ENCODE measurements at places on chromosomes 7 and 10.

- DNase-seq, result no peak
Observed at GRCh38 chr7:1761774-1762173, 91.7 kb downstream of the ELFN1 start.

GRCh38 chr10:122132882-122133565 is 138.1 kb upstream of the BTBD16 start:
- DNase-seq, result no peak

DNA sequence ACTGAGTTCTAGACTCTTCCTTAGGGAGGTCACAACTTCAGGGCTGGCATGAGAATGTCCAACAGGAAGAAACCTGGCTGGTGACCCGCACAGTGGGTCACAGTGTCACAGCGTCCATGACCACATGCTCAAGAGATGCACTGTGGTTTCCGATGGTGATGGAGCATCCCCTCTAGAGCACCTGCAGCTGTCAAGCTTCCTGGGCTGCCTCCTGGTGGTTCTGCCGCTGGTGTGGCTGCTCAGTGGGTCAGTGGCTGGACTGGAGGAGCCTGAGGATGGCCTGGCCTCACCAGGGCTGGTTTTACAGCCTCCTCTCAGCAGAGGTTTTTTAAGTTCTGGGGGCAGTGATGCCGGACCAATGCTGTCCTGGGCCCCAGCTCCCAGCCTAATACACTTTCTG is 149.3 kb downstream of the SH3PXD2A start:
- no peak for DNase-seq

- DNase-seq, result no peak
Observed at GRCh38 chr7:93036149-93036640, 81.6 kb downstream of the SAMD9 start.

DNA sequence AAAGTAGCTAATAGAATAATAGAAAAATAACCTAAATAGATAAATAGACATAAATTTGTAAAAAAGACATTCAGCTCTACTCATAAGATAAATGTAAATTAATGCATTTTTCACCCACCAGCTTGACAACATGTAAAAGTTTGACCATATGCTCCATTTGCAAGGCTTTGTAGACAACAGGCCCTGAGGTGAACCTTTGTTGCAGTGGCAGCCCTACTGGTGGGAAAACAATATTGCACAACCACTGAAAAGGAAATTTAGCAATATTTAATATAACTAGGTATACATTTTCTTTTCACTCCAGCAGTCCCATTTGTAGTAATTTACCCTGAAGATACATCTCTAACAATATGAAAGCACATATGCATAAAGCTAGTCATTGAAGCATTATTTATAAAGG is 39.0 kb upstream of the ADRA2A start:
- DNase-seq, result no peak

- no peak for DNase-seq
Observed at GRCh38 chr7:118664498-118664897, 440.0 kb downstream of the ANKRD7 start.

DNA sequence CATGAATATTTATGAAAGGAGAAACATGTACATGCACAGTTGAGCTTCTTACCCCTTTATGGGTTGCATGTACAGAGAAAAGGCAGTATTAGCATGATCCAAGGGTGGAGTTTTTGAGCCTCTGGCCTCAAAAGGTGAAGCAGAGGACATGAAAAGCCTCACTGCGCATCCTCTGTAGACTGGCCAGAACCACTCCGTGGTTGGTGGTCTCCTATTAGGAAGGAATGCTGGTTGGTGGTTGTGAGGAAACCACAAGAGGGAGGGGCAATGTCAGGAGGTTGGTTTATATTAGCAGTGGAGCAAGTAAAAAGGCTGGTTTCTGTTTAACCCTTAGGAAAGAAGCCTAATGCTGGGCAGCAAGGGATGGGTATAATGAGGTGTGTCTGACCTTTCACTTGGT is 37.5 kb downstream of the AHCYL2 start:
- no peak for DNase-seq

DNA sequence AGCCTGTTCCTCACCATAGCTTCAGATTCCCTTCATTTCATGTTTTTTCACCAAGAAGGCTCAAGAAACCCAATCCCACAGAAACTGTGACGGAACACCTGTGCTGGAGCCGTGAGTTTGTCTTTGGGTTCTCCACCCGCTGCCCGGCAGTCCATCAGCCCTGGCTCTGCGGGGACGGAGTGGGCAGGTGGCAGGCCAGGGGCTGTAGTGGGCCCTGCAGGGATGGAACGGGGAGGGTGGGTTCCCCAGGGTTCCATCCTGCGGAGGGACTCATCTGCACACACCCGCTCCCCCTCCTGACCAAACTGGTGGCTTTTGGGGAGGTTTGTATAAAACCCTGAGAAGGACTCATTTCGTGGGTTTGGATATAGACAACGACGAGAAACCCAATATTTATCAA is 15.0 kb downstream of the CYP17A1 start:
- DNase-seq, result no peak

DNA sequence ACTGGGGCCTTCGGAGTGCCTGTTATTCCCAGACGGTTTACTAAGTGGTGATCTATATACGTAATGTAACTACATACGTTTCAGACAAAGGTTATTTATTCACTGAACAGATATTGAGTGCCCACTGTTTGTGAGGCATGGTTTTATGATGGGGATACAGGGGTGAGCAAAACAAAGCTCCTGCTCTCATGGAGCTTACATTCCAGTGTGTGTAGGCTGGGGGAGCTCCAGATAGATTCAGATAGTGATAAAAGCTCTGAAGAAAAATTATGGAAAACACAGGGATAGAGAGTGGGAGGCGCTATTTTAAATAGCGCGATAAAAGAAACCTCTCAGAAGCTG is 466 bp upstream of the DNAJB12 start:
- no peak for DNase-seq

GRCh38 chr10:43260911-43261577 is 5.8 kb downstream of the RASGEF1A start:
- no peak for DNase-seq

- no peak for DNase-seq
Observed at GRCh38 chr10:100245484-100246220, 16.3 kb upstream of the CHUK start.

GRCh38 chr10:73838827-73839226 is 27.4 kb upstream of the NDST2 start:
- DNase-seq, result no peak

DNA sequence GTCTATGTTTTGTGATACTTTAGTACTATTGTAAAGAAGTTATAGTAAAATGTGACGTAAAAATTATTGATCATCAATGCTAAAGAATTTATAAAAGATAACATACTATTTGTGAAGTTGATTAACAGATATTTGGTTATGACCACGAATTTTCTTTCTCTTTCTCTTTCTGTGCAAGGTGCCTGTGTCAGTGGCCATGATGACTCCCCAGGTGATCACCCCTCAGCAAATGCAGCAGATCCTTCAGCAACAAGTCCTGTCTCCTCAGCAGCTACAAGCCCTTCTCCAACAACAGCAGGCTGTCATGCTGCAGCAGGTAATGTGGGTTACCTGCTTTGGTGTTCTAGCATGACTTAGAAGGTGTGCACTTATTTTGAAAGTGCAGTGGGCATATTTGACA is 213.7 kb downstream of the FOXP2 start:
- no peak for DNase-seq

- no peak for DNase-seq
Observed at GRCh38 chr7:101547022-101547915, 81.8 kb downstream of the MYL10 start.
